ENCODE measurements at places on chromosomes 7 and 10.

DNA sequence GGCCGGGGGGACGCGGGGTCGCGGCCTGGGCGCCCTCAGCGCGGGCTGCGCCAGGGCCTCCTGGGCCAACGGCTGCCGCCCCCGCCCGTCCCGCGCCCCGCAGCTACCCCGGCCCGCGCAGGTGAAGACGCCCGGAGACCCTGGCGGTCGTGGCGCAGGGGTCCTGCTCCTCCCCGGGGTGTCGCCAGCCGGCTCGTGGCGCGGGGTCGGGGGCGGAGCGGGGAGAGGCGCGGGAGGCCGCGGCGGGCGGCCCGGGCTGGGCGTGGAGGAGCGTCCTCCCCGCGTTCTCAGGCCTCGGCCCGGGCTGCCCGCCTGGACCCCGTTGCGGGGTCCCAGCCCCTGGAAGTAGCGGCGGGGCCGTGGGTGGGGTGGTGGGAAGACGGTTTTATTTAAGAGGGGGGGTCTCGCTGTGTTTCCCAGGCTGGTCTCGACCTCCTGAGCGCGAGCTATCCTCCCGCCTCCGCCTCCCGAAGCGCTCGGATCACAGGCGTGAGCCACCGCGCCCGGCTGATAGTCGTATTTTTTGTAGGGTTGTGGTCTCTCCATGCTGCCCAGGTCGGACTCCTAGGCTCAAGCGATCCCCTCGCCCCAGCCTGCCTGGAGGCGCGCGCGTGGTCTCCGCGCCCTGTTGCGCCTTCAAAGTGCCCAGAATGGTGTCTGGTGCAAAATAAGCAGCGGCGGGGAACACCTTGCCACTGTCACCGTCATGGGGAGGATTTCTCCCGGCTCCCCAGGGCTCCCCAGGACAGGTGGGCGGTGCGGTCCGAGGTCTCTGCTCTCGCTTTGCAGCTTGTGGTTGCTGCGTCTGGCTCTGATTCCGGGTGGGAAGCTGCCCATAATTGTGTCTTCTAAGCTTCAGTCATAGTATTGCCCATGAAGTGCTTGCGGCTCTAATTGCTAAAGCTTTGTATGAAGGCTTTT, 15.3 kb upstream of the SUN1 start:
- no peak for DNase-seq

- DNase-seq, result no peak
Observed at GRCh38 chr7:36606976-36607720, 117.1 kb downstream of the AOAH start.

GRCh38 chr10:5595994-5596471, 70.4 kb downstream of the ASB13 start:
- DNase-seq, result no peak

DNA sequence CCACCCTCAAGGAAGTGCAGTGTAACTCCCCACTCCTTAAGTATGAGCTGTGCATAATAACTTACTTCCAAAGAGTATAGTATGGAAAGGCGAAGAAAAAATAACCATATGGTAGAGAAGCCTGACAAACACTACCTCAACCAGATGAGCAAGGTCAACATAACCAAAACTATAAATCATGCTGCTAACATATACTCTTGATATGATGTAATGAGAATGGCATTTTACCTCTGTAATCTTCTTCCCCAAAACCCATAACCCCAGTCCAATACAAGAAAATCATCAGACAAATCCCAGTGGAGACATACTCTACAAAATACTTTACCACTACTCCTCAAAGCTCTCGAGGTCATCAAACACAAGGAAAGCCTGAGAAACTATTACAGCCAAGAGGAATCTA, 15.8 kb downstream of the OSBPL3 start:
- DNase-seq, result no peak

GRCh38 chr7:87032604-87033339, 26.7 kb downstream of the ELAPOR2 start:
- DNase-seq, result no peak

DNA sequence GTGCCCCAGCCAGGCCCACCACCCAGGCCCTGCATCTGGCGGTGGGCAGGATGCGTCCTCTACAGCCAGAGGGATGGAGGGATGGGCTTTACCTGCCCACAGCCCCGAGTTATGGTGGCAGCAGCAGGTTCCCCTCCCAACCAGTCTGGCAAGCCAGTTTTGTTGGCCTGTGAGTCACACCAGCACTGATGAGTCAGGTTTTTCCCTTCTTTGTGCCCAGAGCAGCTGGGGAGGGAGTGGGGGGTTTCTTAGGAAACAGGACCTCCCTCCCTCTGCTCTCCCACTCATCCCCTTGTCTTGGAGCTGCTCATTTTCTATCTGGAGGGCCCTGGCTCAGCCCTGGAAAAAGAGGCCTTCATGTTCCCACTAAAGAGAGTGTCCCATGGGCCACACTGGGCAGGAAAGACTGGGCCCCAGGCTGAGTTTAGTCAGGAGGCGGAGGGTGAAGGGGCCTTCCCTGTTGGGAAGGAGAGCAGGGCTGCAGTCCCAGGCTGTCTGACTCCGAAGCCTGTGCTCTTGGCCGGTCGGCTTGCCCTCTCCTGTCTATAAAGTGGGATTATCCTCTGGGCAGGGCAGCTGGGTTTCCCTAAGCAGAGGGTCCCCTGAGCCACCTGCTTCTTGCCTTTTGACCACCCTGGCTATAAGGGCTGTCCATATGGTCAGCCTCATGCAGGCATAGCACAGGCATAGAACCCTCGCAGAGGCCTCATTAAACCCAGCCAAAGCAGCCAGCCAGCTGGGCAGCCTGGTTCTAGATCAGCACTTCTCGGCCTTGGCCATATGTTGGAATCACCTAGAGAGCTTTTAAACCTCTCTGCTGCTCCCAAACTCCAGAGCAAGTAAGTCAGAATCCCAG, 30.2 kb upstream of the ANKRD2 start:
- DNase-seq, result no peak
